ENCODE measurements at places on chromosomes 12 and 14.

DNA sequence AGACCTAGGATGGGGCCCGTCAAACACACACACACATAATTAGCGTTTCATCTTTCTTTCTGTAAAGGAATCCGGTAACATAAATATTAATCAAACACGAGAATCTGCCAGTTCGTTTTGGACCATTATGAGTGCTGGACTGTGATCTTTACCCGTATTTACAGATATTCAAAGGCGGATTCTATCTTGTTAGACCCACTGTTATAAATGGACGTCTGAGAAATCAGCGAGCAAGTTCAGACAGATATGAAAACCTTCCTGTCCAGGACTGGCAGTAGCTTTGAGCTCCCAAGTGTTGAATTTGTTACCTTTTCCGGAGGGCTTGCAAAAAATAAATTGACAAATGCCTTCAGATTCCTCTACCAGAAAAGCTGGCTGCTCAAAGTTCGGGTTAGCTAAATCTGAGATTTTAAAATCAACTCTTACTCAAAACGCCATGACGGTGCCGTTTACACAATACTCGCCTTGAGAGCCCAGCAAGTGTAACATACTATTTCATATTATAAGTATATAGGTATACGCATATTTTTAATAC is 27.6 kb downstream of the BCL11B start:
- no peak for DNase-seq

DNA sequence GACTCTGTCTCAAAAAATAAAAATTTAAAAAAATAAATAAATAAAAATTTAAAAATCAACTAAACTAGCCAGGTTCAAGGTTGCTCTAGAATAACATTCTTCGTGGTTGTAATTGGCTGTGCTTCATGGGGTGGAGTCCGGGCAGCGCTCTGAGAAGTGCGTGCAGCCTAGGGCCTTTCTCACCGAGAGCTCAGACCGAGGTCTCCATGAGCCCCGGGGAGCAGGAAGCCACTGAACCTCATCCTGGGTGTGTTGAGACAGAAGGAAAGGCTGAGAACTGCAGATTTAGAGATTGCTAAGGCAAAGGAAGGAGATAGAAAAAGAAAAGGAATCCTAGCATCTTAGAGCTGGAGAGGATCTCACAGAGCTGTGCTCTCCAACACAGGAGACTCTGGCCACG is 14.7 kb downstream of the P2RX4 start:
- no peak for DNase-seq

DNA sequence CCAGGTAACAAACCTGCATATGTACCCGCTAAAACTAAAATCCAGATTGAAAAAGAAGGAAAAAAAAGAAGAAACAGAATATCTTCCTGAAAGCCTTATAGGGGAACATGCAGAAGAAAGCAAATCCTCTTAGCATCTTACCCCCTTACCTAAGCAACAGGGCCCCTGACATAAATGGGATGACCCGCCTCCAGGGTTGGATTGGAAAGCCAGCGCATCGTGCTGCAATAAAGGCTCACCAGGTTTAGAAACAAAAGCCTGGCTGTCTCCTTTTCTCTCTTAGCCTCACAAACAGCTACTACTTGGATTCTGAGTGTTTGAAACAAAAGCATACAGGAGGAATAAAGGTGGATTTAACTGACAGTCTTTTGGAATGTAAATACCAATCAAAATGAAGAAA is 13.8 kb upstream of the ADCK1 start:
- DNase-seq = no peak

GRCh38 chr12:61780435-61780834 is 479.8 kb upstream of the USP15 start:
- DNase-seq = no peak

DNA sequence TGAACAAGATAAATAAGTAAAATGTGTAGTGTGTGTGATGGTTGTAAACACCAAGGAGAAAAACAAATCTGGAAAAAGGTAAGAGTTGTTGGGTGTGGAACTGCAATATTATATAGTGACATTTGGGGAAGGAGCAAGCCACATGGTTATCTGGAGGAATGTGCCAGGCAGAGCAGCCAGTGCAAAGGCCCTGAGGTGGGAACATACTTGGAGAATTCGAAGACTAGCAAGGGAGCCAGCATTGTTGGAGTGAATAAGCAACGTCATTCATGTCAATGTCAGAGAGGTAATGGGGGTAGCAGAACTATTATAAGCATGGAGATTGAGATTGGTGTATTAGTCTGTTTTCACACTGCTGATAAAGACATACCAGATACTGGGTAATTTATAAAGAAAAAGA is 241.5 kb upstream of the LHX5 start:
- no peak for DNase-seq

GRCh38 chr14:43215524-43215923 is 1291.6 kb downstream of the FSCB start:
- no peak for DNase-seq

GRCh38 chr12:31315044-31315715 is 10.8 kb downstream of the SINHCAF start:
- DNase-seq = no peak

GRCh38 chr12:6262623-6263022 is 47.9 kb upstream of the PLEKHG6 start:
- DNase-seq = no peak

DNA sequence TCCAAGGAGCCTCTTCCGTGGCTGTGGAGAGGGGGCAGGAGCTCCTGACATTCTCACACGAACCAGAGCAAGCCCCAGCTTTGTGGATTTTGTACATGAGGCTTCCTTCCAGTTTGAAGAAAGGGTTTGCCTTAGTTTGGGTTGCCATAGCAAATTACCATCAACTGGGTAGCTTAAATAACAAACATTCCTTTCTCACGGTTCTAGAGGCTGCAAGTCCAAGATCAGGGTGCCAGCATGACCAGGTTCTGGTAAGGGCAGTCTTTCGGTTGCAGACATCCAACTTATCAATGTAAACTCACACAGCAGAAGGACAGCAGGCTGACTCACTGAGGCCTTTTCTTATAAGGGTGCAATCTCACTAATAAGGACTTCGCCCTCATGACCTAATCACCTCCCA is 25.9 kb upstream of the STAB2 start:
- peak; percentile 80 for DNase-seq

DNA sequence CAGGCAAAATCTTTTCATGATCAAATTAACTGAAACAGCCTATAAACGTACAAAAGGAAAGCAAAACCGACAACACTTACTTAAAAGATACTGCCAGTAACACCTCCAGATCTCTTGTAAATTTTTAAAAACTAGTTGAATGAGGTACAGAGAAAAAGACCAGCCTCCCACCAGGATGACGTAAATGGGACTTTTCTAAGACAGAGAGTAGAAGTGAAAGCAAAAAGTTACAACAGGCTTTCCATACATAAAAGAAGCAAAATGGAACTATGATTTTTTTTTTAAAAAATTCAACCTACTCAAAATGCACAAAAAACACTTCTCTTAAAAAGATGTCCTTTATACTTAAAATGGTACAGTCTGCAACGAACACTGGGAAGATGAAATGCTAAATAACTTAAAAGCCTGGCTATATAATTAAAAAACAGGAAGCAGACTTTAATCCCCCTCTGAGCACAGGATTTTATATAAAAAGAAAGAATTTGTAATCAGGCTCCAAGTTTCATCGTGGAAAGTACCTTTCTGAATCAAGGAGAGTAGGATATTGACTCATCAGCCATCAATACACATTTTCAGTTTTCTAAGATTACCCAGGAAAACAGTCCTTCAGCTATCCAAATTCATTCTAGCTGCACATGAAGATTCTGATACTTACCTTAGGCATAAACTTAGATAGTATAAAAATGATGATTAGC is 14.2 kb upstream of the MYO1A start:
- DNase-seq = no peak

DNA sequence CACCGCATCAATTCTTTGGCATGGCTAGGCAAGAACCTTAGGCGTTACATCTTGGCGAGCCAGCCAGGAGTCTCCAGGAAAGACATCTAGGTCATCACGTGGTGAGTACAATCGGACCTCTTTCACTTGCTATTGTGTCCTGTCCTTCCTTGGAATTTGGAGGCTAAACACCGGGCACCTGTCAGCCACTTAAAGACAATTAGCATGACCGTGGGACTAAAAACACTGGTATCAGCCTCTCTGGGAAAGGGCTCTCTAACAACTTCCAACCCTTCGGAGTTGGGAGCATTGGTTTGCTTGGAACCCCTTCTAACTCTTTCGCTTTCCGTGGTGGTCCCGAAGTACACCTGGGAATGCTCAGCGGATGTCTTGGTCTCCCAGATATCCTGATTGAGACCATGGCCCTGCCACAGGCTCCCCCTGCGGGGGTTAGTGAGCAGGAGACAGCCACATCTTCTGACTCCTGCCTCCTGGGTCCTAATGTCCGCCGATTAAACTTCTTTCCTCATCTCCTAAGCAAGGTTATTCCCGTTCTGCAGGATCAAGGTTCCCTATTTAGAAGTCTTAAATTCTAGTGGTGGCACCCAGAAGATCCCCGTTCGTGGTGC is 971.7 kb downstream of the FSCB start:
- DNase-seq = no peak

GRCh38 chr12:104565606-104566243 is 109.0 kb downstream of the CHST11 start:
- DNase-seq = no peak

GRCh38 chr12:98606359-98606988 is 13.0 kb downstream of the SLC25A3 start:
- DNase-seq = no peak

DNA sequence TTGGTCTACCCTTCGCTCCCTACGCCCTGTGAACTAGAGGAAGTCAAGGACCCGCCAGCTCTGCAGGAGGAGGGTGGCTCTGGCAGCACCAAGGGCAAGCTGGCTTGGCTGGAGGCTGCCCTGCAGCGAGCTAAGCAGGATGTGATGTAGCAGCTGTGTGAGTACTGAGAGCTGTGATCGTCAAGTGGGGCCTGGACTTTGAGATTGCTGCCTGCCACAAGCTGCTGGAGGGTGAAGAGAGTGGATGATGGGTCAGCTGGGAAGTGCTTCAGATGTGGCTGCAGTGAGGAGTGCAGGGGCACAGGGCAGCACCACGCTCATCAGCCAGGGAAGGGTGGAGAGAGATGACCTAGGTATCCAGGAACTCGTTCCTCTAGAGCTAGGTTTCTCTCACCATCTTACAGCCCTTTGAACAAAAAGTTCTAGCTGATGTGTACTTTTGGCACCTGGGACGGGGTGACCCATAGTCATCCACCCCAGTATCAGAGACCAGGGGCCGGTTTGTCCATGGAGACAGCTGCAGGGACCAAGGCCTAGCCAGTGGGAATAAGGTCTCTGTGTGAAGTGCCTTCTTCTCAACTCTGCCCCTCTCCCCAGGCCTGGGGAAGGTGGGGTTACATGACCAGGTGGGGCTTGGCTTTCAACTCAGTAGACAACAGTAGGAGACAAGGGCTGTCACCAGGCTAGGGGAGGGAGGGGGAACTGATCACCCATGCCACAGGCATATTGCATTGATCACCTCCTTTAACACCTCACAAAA is 3.2 kb downstream of the KRT86 start:
- DNase-seq = no peak

GRCh38 chr14:75519826-75520728 is 2.2 kb upstream of the BATF start:
- peak; percentile 50 for DNase-seq

GRCh38 chr12:66708704-66709456 is 30.0 kb upstream of the GRIP1 start:
- peak; percentile 7 for DNase-seq

GRCh38 chr14:31212893-31213292 is 5.3 kb upstream of the HECTD1 start:
- DNase-seq = no peak

DNA sequence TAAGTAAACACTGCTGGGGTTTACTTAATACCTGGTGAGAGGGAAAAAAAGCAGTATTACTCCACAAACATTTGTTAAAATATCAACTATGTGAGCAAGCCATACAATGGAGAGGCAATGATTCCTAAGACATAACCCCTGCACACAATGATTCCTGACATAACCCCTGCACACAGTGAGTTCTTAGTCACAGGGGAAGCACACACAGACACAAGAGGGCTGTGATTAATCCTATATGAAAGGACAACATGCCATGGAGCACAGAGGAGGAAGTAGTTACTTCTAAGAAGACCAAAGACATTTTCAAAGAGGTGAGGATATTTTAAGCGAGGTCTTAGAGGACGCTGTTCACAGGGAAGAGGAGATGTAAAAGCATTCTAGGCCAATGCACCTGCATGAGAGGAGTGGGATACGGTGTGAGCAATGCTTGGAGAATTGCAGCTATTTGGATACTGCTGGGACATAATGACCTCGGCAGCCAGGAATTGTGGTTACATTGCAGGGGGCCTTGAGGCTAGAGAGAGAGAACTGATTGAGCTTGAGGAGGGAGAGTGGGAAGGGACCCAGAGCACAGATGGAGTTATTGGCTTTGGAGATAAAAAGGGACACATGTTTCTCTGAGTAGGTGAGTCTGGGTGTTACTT is 211.9 kb downstream of the APAF1 start:
- peak; percentile 30 for DNase-seq

DNA sequence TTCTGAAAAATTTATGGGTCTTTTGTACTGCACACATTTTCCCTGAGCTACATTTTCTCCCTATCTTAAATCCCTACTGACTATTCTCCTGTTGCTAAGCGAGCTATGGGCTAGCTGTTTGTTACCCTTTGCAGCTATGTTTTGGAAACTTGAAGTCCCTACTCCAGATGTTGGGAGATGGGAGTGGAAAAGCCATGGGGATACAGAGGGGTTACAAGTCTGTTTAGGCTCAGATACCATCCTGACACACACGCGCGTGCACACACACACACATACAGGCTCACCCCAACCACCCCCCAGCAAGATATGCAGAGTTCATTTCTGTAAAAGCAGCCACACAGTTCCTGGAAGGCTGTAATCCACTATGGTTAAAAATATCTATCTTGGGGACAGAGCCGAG is 15.8 kb downstream of the ATP5MC2 start:
- no peak for DNase-seq

- DNase-seq = peak; percentile 81
Observed at GRCh38 chr12:65500091-65500900, 221.8 kb downstream of the MSRB3 start.

DNA sequence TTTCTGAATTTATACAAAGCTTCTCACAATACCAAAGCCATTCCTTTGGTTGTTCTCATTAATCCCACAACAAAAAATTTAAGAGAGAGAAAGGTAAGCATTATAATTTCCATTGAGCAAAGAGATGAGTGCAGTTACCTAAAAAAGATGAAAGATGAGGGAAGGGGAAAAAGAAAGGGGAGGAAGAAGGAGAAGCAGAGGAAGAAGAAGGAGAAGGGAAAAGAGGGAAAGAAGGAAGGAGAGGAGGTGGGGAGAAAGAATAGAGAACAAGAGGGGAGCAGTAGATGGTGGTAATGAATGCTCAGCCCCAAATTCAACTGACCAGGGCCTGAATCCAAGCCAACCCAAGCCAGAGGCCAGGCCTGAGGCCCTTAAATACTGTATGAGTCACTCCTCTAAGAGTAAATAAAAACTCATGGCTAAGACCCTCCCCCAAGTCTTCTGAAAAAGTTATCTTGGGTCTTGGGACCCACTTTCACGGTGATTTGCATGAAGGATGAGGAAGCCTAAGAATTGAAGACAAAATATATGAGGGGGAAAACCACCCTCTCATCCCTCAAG is 144.6 kb downstream of the ITPR2 start:
- peak; percentile 39 for DNase-seq

DNA sequence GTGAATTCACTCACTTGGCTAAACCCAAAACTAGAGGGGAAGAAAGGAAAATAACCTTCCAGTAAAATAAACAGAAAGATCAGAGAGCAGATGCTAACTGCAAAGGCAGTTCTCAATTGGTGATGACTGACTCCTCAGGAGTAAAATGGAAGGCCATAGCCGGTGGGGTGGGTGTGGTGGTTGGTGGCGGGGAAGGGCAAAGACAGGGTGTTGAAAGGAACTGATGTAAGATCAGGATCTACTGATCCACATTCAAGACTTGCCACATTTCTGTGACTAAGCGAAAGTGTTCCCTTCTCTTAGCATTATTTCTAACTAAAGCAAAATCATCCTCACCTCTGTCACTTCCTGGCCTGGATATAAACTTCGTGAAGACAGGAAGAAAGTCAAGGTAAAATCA is 26.3 kb upstream of the TC2N start:
- no peak for DNase-seq
